ENCODE measurements at places on chromosomes 3 and 15.
A peak's percentile ranks its signal among the peaks of the same experiment; 100 is the strongest.

DNA sequence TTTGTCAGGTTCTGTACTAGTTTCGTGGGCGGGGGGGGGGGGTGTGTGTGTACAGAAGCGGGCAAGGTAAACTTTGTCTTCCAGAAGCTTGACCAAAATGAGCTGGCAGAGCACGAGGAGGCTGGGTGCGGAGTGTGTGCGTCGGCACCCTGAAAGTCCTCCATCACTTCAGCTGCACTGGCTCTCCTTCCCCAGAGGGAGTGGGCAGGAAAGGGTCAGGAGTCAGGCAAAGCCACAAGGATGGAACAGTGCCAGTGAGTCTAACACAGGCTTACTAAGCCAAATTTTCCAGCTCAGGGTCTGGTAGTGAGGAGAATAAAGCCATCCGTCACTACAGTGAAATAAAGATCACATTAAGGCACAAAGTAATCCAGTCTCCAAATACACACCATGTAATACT, 11.9 kb upstream of the SH3GL3 start:
- no peak for DNase-seq

- DNase-seq, result no peak
Observed at GRCh38 chr3:129582799-129583198, 23.7 kb downstream of the PLXND1 start.

- DNase-seq, result no peak
Observed at GRCh38 chr3:194474675-194475074, 12.1 kb downstream of the ATP13A3 start.

- DNase-seq, result no peak
Observed at GRCh38 chr3:3817865-3818264, 18.6 kb downstream of the LRRN1 start.

- no peak for DNase-seq
Observed at GRCh38 chr15:34853001-34853758, 57.8 kb upstream of the ACTC1 start.

DNA sequence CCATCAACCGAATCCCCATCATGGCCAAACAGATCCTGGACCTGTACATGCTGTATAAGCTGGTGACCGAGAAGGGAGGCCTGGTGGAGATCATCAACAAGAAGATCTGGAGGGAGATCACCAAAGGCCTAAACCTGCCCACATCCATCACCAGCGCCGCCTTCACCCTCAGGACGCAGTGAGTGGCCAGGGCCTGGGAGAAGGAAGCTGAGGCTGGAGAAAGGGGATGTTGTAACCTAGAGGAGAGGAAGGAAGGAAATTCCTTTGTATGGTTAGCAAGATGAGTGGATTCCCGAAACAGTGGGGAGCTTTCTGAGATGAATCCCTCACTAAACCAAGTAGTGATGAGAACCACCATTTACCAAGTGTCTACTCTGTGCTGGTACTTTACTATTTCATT, 25.8 kb upstream of the CLK3 start:
- DNase-seq, result no peak

- DNase-seq, result no peak
Observed at GRCh38 chr3:115680803-115681345, 57.6 kb downstream of the GAP43 start.

GRCh38 chr15:59256482-59256881, 49.8 kb downstream of the LDHAL6B start:
- no peak for DNase-seq

- no peak for DNase-seq
Observed at GRCh38 chr3:48058091-48058490, 41.9 kb upstream of the MAP4 start.

DNA sequence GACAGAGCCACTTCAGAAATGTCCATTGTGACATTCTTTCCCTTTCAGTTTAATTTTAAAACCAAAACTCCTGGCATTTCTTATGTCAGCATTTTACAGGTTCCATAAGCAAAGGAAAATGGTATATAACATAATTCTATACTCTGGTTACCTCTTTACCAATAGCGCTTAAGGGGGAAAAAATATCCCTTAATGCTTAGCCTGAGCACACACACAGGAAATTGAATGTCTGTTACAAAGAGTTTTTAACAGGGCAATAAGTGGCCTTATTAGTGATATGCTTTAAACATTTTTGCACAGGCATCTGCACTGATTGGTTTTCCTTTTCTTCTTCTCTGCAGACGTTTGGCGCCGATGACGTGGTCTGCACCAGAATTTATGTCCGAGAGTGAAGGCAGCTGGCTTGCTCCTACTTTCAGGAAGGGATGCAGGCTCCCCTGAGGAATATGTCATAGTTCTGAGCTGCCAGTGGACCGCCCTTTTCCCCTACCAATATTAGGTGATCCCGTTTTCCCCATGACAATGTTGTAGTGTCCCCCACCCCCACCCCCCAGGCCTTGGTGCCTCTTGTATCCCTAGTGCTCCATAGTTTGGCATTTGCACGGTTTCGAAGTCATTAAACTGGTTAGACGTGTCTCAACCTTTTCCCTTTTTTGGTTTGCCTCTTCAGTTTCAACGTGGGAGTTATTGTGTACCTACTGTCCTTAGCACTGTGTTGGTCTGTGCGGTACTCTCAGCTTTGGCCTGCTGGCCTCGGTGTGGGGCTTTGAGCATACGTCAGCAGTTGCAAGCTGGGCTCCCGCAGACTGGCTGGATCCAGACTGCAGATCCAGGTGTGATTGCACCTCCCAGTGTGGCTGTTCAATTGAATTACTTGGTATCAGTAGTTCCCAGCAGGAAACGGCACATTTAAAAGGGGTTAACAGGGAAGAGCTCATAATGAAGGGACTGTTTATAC, 7.7 kb downstream of the CRABP1 start:
- DNase-seq, result peak; percentile 48

DNA sequence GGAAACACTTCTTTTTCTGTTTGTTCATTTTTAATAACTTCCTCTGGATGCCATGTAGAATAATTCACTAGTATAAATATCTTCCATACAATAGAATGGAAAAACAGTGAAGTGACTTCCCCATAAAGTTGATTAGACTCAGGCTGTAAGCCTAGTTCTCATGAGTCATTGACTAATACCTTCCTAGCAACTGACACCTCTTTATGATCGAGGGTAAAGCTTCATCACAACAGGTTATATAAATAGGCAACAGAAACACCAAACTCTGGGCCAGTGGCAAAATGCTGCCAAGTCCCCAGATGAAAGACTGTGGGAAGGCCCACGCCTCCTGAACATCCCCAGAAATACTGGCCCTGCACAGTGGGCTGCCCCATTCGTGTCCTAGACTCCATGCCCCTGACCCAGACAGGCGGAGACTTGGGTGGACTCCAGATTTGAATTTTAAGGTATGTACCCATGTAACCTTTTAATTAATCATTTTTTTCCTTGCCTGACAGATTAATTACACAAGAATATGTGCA, 71.3 kb upstream of the TBC1D23 start:
- no peak for DNase-seq

DNA sequence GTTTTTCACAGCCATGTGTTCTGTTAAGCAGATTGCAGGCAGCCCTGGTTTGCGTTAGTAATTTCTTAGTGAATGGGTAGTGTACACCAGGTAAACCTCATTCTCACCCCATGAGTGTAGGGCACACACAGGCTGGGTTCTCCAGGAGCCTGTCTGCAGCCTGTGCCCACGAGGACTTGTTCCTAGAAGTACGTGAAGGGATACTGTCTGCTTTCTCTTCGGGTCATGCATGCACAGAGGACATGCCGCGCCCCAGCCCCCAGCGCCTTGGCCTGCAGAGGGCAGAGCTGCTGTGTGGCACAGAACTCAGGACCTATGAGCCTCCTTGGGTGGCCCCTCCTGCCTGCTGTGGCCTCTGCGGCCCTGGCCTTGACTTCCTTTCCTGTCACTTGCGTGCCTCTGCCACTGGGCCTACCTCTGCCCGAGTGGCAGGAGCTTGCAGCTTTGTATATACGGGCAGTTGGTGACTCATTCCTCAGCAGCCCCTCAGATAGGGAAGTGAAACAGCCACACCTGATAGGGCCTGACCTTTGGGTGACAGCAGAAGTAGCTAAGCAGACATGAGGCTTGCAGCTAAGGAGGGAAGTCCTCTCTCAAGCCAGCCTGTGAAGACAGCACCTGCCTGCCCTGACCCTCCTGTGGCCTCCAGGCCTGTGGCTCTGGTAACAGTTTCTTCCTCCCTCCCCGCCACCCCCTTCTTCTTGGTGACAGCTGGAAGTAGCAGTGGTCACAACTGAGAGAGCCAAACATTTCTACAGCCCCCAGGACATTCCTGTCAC, 19.5 kb downstream of the PPCDC start:
- DNase-seq, result peak; percentile 53

- DNase-seq, result no peak
Observed at GRCh38 chr15:29056839-29057450, 171.2 kb downstream of the APBA2 start.

DNA sequence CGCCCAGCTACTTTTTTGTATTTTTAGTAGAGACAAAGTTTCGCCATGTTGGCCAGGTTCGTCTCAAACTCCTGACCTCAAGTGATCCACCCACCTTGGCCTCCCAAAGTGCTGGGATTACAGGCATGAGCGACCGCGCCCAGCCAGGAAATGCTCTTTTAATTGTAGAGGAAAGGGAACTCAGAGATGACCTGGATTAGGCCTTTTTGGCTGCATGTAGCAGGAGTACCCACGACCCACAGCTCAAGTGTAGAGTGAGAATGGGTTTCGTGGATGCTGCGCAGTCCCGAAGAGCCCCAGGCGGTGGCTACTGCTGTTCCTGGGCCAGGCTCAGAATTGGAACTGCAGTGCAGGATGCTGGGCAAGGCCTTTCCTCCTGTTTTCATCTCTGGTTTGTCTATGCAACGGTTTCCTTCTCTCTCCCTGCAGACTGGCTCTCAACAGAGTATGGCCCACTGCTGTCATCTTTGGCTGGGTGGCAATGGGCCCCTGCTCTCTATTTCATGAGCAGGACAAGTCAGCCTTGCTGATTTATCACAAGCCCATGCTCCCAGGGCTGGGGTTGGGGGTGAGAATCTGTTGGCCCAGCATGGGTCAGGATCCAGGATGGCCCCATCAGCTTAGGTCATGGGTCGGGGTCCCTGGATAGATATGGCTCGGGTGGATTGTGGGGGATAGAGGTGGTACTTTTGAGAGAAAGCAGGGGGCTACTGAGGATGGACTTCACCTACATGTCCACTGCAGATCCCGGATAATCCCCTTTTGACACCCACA, 51.2 kb downstream of the GASK1A start:
- DNase-seq, result no peak

DNA sequence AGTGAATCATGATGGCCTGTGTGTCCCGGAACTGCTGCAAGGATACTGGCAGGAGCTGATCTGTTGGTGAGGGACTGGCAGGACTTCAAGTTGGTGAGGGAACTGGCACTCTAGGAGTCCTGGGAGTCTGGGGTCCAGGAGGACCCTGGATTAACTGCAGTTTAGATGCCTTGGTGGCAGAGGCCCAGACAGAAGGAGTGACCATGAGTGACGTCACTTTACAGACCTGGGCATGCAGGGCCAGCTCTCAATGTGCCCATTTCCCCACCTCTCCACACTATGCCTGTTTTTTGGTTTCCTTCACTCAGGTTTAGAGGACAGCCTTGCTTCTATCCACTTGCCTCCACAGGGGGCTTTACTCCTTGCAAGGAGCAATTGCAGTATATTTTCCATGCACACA, 154.1 kb downstream of the EPHB1 start:
- no peak for DNase-seq

DNA sequence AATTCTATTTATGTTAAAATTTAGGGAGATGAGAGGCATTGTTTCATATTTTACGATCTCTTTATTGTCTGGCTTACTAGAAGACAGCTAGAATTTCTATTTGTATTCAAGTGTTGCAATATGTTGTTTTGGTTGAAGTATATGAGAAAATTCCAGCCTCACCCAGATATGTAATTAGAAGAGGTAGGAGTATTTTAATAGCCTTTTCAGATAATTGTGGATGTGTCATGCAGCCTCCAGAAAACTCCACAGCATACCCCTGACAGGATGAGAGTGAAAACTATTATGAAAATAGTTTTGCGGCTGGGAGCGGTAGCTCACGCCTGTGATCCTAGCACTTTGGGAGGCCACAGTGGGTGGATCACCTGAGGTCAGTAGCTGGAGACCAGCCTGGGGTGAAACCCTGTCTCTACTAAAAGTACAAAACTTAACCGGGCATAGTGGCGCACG, 21.5 kb upstream of the USP3 start:
- DNase-seq, result no peak

GRCh38 chr3:171699601-171700000, 110.7 kb downstream of the PLD1 start:
- no peak for DNase-seq

GRCh38 chr3:126682009-126682408, 22.0 kb upstream of the CHCHD6 start:
- DNase-seq, result no peak

- no peak for DNase-seq
Observed at GRCh38 chr15:58556541-58556940, 124.8 kb downstream of the LIPC start.

- no peak for DNase-seq
Observed at GRCh38 chr3:44962621-44963393, 13.2 kb downstream of the ZDHHC3 start.

DNA sequence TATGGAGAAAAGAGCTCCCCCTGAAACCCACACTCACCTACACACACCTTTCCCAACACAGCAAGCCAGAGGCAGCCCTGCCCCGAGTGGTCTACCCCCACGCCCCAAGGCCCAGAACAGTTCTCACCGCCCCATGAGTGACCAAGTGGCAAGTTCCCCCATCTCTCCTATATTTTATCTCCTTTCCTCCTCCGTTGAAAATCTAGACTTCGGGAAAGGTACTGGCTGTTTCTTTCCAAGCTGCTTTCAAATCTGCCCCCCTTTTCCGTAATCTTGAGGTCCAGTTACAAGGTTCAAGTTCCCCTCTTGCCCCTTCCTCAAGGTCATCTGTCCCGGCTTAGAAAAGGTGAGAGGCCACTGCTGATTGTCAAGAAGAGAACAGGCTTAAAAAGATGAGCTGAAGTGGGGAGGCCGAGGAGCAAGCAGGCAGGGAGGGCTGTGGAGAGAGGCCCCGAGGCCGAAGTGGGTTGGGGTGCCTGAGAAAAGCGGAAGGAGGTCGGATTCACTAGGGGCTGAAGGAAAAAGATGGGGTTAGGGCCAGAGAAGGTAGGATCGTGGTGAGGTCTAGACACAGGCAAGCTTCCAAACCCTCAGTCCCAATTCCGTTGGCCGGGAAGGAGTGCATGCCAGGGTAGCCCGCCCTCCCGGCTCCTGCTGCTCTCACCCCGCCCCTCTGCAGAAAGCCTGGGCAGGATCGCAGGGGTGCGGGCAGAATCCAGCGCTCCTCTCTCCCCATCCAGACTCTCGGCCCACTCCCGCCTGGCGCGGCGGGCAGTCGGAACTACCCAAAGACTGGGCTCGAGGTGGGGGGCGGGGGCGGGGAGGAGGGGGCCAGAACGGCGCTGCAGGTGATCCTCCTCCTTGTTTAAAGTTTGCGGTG, 1.7 kb downstream of the SEMA5B start:
- peak; percentile 61 for DNase-seq

DNA sequence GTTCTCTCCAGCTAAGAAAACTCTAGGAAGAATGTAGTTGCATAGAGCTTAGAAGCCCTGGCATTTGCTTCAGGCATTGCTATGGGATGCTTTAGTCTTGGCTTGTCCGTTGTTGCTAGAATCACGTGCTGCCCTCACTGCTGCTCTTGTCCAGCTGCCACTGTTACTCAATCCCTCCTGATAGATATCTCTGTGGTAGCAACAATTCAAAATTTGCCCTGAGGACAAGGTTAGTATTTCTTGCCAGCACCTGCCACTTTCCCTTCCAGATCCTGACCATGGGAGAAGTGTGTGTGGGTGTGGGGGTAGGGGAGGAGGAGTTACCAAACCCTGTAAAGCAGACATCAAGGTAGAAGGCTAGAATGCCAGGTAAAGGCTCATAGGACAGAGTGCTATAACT, 113.8 kb downstream of the PPM1L start:
- peak; percentile 93 for DNase-seq

All from tongue (tissue), 3 donors.